ENCODE measurements at places on chromosomes 5 and 9.

DNA sequence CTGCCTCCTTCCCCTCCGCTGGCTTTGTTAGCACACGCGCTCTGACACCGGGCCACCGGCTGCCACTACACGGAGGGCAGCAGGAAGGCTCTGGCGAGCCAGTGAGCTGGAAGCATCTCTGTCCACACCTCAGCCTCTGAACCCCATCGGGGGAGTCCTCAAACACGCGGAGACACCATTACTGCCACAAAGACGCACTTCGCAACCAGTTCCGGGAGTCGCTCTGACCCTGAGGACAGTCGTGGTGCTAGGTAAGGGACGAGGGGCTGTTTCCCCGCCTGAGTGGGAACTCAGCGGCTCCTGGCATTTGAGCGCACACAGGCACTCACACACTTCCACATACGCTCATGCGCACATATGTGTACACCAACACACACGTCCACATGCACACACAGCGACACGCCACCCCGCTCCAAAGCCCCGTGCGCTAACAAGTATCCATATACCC lies 160.0 kb downstream of the C9orf152 start:
- no peak for DNase-seq

- DNase-seq, result no peak
These were observed 135.2 kb upstream of the CLINT1 start for GRCh38 chr5:157993986-157994691.

- DNase-seq, result no peak
These were observed 256.9 kb downstream of the GLIS3 start for GRCh38 chr9:4042991-4043390.

GRCh38 chr5:140327589-140327988 lies 18.8 kb downstream of the HBEGF start:
- DNase-seq, result no peak

Measured in activated naive CD8-positive, alpha-beta T cell treated with anti-CD3 and anti-CD28 coated beads, Interleukin-2, amount 50 U/mL, for 16 hours (primary cell).